Neuronal stem cell (in vitro differentiated cells): ENCODE measurements at places on chromosomes 12 and 14.

GRCh38 chr12:32178341-32179010 lies 71.8 kb downstream of the BICD1 start:
- no peak for DNase-seq

- no peak for DNase-seq
Measured at GRCh38 chr14:89332031-89332430, 85.0 kb downstream of the FOXN3 start.

- DNase-seq = no peak
Measured at GRCh38 chr12:115375186-115375991, 691.4 kb upstream of the TBX3 start.

GRCh38 chr14:87989221-87989955 lies 3.6 kb downstream of the GALC start:
- DNase-seq = no peak

- DNase-seq = no peak
Measured at GRCh38 chr14:69672356-69672755, 61.0 kb downstream of the SUSD6 start.

- no peak for DNase-seq
Measured at GRCh38 chr12:57089271-57090245, 644 bp downstream of the NAB2 start.

DNA sequence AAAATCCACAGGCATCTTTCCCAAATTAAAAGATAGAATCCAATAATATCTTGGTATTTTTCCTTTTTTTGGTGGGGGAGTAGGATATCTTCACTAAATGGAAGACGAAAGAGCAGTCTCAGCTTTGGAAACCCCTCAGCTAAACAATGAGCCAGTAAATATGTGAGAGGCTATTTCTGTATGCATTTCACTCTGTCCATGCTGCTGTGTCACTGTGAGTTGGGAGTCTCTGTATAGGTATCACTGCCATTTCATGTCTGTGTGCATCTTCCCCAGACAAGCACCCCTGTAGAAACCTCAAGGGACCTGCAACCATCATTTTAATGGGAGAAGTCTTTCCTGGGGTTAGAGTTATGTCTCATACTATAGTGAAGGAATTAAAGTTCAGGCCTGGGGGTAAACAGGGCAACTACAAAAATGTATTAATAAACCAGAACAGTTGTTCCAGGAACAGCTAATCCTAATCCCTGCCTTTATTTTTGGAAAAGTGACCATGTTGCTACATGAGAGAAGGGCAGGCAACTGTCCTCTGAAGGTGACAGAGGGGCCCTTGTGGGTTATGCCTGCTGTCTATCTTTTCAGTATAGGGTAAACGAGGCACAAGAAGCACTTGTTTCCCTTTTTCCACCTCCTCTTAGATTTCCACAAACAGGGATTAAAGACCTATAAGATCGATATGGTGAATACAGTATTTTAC lies 11.3 kb upstream of the STAC3 start:
- DNase-seq = no peak

DNA sequence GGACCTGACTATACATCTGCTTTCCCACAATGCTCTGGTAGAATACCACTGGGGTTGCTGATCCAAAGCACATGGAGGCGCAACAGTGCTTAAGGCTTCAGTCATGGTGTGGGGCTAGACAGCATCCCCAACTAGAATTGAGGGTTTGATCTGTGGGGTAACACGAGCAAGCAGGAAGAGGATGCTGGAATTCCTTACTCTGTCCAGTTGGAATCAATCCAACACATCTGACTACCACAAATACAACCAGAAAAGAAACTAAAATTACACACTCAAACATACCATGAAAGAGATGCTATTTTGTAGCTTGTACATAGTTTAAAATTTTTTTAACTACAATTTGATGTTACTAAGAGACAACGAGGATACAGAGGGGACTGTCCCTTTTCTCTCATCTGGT lies 40.4 kb upstream of the GTF2A1 start:
- DNase-seq = no peak
